ENCODE measurements at places on chromosomes 12 and 14.
A peak's percentile ranks its signal among the peaks of the same experiment; 100 is the strongest.

DNA sequence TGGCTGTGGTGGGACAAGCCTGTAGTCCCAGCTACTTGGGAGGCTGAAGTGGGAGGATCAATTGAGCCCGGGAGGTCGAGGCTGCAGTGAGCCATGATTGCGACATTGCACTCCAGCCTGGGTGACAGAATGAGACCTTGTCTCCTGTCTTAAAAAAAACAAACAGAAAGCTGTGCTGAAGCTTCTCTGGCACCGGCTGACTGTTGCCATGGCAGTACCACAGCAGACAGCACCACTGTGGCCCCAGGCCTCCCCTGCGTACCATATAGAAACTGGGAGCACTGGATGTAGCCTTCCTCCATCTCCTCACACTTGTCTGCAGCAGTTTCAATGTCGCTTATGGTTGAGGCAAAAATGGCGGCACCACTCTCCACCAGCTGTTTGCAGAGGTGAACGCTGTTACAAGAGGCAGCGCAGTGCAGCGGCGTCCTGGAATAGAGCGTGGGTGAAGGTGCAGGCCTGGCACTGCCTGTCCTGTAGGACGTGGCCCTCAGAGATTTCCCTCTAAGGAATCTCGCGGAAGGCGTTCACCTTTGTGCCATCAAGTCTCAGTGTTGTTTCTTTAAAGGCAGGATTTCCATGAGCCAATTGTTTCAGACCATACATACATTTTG is 21.9 kb downstream of the ZFYVE21 start:
- DNase-seq, result no peak

DNA sequence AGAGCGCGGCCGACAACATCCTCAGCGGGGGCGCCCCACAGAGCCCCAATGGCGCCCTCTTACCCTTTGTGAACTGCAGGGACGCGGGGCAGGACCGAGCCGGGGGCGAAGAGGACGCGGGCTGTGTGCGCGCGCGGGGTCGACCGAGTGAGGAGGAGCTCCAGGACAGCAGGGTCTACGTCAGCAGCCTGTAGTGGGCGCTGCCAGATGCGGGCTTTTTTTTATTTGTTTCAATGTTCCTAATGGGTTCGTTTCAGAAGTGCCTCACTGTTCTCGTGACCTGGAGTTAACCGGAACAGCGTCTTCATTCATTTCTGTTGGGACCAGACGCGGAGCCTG is 103.8 kb upstream of the FKBP4 start:
- peak; percentile 10 for DNase-seq

- no peak for DNase-seq
These were observed 10.0 kb upstream of the IL26 start for GRCh38 chr12:68235576-68235975.

- peak; percentile 56 for DNase-seq
These were observed 10.6 kb downstream of the DDX54 start for GRCh38 chr12:113174461-113175384.

DNA sequence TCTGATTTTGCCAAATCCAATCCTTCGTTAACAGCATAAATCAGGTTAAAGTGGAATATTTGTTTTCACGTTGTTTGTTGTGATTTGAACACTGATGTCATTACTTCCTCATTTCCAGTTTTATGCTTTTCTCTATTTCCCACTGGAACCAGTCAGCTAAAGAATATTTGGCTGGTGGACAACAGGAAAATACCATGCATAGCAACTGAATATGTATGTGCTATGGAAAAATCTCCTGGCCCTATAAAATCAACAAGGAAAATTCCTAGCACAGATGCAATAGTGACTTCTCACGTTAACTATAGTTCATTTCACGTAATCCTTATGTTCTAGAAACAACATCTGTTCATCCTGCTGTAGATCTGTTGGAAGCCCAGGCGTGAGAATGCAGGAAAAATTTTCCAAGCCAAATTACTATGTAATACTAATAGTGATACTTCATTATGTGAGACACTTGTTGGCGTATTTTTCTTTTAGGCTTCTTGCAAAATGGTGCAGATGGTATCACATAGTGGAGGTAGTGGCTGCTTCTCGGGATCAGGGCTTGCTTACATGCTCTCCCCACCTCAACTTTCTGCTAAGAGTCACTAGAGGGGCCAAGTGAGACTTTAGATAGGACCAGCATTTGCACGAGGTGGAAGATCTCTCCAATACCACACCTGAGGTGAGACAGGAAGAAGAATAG is 86.3 kb upstream of the USP44 start:
- peak; percentile 99 for DNase-seq

- DNase-seq, result peak; percentile 31
These were observed 396.7 kb upstream of the PDE3A start for GRCh38 chr12:19971361-19972280.

- peak; percentile 71 for DNase-seq
These were observed 199.9 kb downstream of the CCDC91 start for GRCh38 chr12:28390206-28390605.

DNA sequence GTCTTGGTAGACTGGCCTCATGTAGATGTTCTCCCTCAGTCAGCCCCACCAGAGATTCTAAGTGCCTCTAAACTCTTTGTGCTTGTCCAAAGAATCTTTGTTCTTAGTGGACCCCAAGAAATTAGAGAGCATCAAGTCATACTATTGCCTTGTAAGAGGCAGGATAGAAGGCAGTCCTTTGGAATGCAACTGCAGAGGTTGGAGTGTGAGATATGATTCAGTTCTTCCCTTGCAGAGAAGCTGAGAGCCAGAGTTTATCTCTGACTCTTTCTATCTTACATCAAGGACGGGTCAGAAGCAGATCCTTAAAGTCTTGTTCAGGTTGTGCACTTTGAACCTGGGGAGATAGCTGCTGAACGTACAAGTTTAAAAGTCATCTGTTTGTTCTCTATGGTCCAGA is 21.1 kb downstream of the TMX1 start:
- no peak for DNase-seq

GRCh38 chr14:51351997-51352396 is 112.0 kb downstream of the TMX1 start:
- DNase-seq, result no peak

GRCh38 chr14:93914278-93914677 is 12.9 kb upstream of the FAM181A start:
- DNase-seq, result no peak

DNA sequence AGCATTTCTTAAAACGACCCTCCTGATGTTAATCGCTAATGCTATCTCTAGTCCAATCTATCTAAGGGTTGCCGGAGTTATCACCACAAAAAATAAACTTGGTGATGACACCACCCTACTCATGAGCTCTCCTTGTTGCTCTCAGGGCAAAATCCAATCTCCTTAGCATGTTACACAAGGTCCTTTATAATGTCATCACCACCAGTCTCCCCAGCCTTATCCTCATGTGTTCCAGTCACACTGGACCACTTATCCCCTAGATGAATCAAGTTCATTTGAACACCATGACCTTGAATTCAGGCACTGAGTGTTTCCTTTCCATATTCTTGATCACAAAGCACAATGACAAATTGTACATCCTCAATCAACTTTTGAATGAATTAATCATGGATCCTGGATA is 19.0 kb upstream of the DRAM1 start:
- no peak for DNase-seq

DNA sequence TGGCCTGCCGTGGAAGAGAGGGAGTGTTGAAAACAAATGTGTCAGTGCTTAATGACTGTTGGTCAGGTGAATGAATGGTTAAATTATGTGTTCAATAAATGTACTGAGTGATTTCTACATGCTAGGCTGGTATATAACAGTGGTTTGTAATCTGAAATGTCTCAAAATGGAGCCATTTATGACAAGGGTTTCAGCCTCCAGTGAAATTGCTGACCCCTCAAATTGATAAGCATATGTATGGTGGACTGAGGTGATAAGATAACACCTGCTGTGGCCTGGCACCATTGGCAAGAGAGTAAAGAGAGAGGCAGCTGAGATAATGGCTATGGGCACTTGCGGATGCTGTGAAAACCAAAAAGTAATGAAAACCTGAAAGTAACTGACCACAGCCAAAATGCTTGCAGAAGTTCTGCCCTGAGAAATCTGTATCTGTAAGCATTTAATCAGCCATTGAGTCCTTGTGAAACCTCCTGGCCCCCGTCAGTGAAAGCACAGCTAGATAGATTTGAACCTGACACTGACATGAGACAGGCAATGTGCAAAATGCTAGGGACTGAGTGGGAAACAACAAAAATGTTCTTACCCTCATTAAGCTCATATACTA is 1.4 kb upstream of the BCAT1 start:
- no peak for DNase-seq

- DNase-seq, result no peak
These were observed 2.4 kb upstream of the SRP54 start for GRCh38 chr14:34980337-34980900.

DNA sequence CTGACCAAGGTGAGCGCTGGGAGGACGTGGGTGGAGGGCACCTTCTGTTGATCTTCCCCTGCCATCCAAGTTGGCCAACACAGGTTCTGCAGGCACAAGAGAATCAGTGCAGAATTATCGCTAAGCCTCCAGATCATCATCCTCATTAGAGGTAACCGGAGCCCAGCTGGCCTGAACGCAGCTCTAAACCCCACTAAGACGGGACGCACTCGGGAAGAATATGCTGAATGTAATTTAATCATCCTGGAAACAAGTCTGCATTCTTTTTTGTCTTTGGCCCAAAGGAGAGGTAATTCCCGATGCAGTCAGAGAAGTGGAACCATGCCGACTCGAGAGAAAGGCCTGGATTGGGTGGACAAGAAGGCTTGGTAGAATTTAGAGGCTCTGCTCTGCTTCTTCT is 111.0 kb upstream of the GSC start:
- DNase-seq, result no peak

DNA sequence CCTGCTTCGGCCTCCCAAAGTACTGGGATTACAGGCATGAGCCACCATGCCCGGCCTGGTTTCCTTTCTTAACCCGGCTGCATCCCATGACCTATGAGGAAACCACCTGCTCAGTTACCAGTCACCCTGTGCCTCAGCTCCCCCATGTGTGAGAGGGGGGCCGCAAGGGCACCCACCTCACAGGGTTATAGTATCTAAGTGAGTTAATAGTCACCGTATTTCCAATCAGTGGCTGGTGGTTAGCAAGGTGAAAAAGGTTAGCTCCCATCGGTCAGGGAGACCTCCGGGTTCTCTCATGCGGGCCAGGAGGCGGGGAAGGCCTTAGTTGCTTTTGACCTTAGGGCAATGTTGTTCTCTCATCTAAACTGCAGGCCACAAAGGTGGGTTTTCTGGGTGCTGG is 6.7 kb downstream of the LRP1 start:
- DNase-seq, result no peak

DNA sequence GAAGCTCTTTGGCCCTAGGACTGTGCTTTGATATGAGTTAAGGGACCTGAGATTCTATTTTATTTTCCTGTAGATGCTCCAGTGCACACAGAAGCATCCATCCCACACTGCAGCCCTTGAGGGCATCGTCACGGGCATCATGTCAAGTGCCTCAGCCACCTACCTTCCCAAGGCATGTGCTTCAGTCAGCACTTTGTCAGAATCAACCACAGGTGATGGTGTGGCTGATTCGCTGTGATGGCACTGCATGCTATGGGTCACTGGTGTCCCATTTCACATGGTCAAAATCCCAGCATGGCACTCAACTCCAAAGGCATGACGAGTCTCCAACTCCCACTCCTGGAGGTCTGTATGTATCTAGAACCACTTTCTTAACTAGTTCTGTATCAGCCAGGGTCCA is 100.8 kb downstream of the AACS start:
- DNase-seq, result no peak

DNA sequence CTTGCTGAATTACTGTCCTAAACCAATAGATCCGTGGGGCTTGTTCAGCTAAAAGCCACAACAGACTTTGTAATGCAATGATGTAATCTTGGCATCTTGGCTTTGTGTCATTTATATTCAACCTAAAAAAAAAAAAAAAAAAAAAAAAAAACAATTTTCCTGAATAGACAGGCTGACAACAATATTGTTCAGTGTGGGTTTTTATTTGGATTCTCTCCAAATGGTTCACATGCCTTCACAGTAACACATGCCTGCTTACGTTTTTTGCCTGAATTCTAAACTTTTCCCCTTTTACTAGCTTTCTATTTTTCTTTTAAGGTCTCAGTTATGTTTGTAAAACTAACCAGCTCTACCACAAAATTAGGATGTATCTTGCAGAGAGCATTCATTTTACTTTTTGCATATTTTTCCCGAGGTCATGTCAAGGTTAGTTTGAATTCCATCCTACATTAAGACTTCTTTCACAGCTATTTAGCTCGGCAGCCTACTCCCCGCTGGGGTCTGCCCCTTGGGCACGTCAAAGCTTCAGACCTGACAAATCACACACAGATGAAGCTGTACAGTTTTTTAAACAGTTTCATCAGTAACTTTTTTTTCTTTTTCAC is 213.7 kb upstream of the NPAS3 start:
- peak; percentile 89 for DNase-seq

- DNase-seq, result peak; percentile 48
These were observed 326.0 kb downstream of the RAD51B start for GRCh38 chr14:68145539-68145938.

DNA sequence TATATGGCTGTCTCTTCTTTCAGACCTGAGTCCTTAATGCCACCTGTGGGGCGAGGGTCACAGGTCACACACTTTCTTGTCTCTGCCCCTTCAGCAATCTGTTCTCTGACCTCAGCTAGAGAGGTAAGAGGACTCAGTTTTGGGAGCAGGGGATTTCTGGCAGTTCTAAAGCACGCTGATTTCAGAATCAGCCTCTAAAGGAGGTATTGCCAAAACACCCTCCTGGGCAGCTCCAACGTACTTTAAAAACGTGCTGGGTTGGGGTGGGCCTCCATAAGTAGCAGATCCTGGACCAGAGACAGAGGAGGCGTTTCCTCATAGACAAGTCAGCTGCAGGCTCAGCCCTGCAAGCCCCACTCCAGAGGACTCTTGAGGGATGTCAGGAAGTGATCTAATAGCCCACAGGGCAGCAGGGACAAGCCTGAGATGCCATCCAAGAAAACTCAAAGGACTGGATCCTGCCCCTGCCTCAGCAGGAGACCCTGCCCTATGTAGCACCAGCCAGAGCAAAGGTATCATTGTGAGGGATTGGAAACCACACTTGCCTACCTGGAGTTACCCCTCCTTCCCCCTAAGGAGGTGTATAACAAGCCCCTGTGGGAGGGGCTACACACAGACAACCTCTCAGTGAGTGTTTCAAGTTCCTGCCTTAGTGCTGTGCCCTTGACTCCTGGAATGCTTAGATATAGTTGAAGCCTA is 8.5 kb downstream of the CTDSP2 start:
- DNase-seq, result peak; percentile 86

- DNase-seq, result peak; percentile 15
These were observed 134.2 kb downstream of the SMOC1 start for GRCh38 chr14:70013271-70013873.

GRCh38 chr12:93427779-93428564 is 13.8 kb downstream of the UBE2N start:
- DNase-seq, result peak; percentile 30

GRCh38 chr12:100715976-100716944 is 78.3 kb upstream of the ANO4 start:
- DNase-seq, result no peak

DNA sequence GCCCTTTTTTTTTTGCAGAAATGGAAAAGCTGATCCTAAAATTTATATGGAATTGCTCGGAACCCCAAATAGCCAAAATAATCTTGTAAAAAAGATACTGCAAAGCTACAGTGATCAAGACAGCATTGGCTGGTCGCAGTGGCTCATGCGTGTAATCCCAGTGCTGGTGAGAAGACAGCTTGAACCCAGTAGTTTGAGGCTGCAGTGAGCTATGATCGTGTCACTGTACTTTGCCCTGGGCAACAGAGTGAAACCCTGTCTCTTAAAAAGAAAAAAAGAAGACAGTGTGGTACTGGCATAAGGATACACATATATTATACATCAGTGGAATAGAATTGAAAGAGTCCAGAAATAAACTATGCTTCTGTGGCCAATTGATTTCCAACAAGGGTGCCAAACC is 5.4 kb downstream of the ITGB7 start:
- no peak for DNase-seq

GRCh38 chr12:77337362-77337761 is 272.0 kb upstream of the E2F7 start:
- no peak for DNase-seq

Measured in fibroblast of skin of back (primary cell).